Glutamatergic neuron (in vitro differentiated cells): ENCODE measurements at places on chromosomes 16 and 17.

DNA sequence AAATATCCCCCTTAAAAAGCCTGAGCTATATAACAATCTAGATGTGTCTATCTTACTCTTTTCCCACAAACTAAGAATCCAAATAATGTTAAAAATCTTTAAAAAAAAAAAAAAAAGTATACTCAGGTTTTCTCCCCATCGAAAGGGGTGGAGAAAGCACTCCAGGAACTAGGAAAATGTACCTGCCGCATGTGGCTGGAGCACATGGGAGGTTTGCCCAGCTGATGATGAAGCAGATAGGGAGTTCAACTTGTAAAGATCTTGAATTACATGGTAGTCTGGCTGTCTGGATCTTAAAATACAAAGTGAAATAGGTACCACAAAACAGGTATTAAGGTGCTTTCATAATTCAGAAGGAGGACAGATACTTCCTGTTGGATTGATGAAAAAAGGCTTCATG, 8.8 kb upstream of the SLFN14 start:
- no peaks in the 10 kb centered on the region for H3K36me3 ChIP-seq
- peaks cover 4% of the 10 kb centered on the region for H3K4me1 ChIP-seq
- peaks cover 8% of the 10 kb centered on the region for H3K27me3 ChIP-seq

- no peaks in the 10 kb centered on the region for H3K36me3 ChIP-seq
- no peak overlapping the region for H3K4me3 ChIP-seq
- H3K4me1 ChIP-seq = no peaks in the 10 kb centered on the region
- H3K27ac ChIP-seq = no peak overlapping the region
Measured at GRCh38 chr16:46948548-46949166, 24.8 kb downstream of the DNAJA2 start.

GRCh38 chr16:67661101-67661761, 471 bp downstream of the PARD6A start:
- H3K4me1 ChIP-seq = peaks cover 14% of the 10 kb centered on the region
- DNase-seq = peak; percentile 59
- H3K4me3 ChIP-seq = peak overlapping the region; percentile 95
- peak overlapping the region; percentile 75 for H3K27ac ChIP-seq
- peaks cover 20% of the 10 kb centered on the region for H3K27me3 ChIP-seq

DNA sequence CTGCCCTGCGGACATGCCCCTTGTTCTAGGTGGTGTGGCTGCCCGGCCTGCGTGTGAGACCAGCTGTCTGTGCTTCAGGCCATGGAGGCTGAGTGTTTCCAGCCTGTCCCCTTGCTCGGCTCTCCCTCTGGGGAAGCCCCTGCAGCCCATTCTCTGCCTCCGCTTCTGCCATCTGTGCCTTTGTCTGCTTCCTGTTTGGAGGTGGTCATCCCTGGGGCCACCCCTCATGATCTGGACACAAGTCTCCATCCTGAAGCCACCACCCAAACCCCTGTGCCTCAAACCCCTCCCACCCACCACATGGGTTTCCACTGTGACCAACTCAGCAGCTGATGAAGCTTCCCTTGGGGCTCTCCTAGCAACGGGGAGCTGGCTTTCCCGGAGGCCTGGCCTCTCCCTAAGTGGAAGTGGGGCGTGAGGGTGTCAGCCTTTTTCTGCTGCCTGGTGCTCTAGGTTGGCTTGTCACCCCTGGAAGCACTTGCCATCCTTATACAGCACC, 184.9 kb downstream of the SEC14L1 start:
- H3K36me3 ChIP-seq = no peaks in the 10 kb centered on the region
- no peak for DNase-seq
- H3K27me3 ChIP-seq = peaks cover 6% of the 10 kb centered on the region
- peak overlapping the region; percentile 55 for H3K27ac ChIP-seq
- H3K4me3 ChIP-seq = no peak overlapping the region

DNA sequence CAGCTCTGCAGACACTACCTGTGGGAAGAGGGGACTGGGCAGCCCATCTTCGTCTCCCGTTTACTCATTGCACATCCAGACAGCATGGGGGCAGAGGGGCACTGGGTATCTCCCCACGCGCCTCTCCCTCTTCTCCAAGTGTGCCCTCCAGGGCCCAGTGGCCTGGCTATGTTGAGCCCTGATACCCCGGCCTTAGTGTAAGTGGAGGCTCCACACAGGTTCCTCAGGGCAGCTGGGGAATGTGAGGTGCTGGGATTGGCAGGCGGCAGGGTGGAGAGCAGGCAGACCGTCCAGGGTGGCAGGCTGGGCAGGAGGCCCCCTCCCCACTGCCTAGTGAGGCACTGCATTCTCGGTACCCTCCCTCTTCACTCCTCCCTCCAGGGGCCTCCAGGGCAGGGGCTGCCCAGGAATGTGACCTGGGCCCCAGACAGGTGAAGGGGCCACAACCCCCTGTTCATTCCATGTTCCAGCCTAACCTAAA, 13.2 kb upstream of the NAGLU start:
- H3K4me3 ChIP-seq = no peak overlapping the region
- peak overlapping the region; percentile 8 for H3K27ac ChIP-seq
- H3K27me3 ChIP-seq = peaks cover 3% of the 10 kb centered on the region
- H3K4me1 ChIP-seq = peaks cover 34% of the 10 kb centered on the region
- H3K36me3 ChIP-seq = no peaks in the 10 kb centered on the region

DNA sequence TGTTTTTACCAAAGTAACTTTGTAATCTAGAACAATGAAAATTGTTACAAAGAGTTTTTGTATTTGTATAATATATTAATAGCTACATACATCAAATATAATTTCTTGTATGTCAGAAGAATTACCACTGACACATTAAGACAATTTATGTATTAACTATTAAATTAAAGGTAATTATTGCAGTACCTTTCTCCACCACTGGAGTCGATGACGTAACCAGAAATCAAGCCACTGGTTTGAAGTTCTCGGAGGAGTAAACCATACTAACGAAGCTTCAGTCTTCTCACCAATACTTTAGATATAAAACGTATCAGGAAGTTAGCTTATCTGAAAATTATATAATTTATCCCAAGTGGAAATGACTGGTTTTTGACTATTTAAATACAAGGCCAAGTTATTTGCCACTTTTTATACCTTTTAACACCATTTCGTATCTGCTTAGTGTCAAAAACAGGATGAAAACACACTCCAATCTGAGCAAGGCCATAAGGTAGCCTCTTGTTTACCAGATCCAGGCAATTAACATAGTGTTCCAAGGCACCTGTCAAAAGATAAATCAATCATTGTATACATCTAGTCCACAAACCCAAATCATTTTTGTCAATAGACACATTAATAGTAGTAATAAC, 4.3 kb downstream of the POLG2 start:
- H3K27me3 ChIP-seq = peaks cover 2% of the 10 kb centered on the region
- H3K4me3 ChIP-seq = no peak overlapping the region
- peaks cover 7% of the 10 kb centered on the region for H3K4me1 ChIP-seq
- no peak for DNase-seq
- H3K27ac ChIP-seq = no peak overlapping the region

DNA sequence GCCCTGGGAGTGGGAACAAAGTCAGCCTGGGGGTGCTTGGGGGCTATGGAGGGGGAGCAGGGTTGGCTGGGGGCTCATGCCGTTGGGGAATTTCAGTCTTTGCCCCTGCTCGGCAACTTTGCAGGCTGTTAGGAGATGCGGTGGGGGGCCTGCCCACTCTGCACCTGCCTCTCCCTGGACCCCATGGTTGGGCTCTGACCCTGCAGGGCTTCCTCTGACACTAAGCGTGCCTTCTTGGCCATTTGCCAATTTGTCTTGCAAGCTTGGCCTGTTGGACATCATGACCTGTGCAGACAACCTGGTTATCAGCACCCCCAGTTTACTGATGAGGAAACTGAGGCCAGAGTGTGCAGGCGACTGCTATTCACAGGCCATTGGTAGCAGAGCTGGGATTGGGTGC, 14.6 kb downstream of the ADCY7 start:
- H3K4me1 ChIP-seq = peaks cover 20% of the 10 kb centered on the region
- no peak for DNase-seq
- H3K27ac ChIP-seq = no peak overlapping the region
- H3K4me3 ChIP-seq = no peak overlapping the region
- H3K36me3 ChIP-seq = peaks cover 5% of the 10 kb centered on the region
- peaks cover 6% of the 10 kb centered on the region for H3K27me3 ChIP-seq
